Fibroblast of skin of back (primary cell): ENCODE measurements at places on chromosomes 5 and 9.

GRCh38 chr5:162289489-162289888, 221.9 kb downstream of the GABRG2 start:
- no peak for DNase-seq

GRCh38 chr9:13278368-13279246, 885 bp downstream of the MPDZ start:
- DNase-seq: peak; percentile 67

DNA sequence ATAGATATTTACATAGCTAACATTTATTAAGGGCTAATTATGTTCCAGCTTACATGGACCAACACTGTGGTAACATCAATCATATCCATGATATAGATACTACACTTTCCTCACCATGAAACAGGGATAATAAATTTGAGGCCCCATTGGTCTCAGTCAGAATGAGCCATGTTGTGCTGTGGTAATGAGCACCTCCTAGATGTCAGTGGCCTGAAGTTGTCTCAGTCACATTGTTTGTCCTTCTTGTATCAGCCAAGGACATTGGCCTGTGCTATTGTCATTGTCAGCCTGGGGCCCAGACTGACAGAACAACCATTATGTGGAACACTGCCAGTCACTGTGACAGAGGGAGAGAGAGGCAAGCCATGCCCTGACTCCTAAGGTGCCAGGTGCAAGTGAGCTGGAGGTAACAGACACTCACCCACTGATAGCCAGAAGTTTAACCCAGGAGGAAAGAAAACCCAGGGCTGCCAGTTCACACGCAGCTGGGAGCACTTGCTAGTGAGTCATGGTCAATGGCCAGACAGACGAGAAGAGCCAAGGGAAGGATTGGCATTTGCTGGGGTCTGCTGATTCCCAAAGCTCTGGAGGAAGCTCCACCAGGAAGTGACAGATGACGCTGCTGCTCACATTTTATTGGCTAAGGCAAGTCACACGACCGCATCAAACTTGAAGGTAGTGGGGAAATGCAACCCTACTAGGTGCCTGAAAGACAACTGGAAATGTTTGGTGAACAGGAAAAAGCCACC, 224.2 kb downstream of the MELK start:
- no peak for DNase-seq

DNA sequence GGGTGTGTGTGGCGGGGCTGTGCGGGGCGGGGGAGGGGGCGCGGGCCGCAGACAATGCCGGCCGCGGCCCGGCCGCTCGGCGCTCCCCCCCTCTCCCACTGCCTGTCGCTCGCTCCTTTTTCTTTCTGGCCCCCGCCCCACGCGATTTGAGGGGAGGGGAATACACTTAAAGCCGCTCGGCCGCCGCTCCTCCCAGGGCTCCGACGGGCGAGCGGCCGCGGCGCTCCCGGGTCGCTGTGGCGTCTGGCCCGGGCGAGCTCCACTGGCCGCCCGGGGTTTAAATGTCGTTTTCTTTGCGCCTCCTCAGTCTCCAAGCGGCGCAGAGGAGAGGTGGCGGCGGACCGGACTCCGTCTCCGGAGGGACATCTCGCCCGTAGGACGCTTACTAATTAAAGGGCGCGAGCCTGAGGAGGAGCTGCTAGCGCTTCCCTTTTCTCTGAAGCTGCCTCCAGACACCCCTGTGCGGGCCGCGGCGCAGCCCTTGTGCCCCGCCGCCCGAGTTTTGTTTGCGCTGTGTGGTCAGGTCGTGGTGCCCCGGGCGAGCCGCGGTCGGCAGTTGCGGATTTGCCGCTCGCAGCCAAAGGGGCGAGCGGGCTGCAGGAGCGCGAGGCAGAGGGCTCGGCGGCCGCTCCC, 1.4 kb downstream of the ZSWIM6 start:
- DNase-seq: peak; percentile 45

GRCh38 chr9:124771867-124772679, 962 bp upstream of the NR6A1 start:
- peak; percentile 76 for DNase-seq

- no peak for DNase-seq
Measured at GRCh38 chr9:25602400-25603044, 75.7 kb downstream of the TUSC1 start.

DNA sequence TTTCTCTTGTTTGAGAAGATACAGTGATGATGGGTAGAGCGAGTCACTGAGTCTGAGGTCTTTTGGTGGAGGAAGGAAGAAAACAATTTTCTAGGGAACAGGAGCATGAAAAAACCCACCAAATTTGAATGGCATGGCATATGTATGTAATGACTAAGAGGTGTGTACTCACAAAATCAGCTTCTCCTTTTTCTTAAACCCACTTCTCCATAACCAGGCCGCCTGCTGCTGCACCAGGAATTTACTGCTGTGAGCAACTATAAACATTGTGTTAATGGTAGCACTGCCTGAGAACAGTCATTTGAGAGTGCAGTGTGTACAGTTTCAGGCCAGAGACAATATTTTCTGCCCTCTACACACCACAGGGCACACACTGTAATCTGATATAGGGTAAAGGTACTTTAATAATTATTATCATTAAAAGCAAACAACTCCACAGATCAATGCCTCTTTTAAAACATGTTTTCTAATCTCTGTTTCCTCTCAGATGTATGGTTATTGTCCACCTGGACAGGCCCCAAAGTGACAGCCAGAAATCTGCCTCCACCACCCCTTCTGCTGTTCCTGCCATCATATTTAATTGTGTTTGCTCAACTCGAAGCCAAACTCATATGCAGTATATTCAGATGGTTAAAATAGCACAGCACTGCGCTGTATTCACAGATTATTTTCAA, 241.6 kb downstream of the KIAA0825 start:
- DNase-seq: no peak
